ENCODE measurements at places on chromosomes 7 and 10.

GRCh38 chr10:48640326-48640725 is 35.5 kb upstream of the ARHGAP22 start:
- no peak for DNase-seq

DNA sequence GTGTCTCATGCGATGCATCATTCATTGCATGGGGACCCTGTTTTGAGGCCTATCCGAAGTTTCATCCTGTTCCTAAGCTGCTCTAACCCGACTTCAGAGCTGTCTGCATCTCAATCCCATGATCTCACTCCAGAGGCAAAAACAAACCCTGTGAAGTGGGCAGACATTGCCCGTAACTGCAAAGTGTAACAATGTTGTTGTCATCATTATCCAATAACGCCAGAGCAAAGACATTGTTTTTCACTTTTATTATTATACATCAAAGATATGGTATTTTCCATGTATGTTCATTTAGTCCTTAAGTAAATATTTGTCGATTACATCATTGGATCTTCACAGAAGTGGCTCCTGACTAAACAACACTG is 246.7 kb downstream of the KLF6 start:
- DNase-seq, result no peak

DNA sequence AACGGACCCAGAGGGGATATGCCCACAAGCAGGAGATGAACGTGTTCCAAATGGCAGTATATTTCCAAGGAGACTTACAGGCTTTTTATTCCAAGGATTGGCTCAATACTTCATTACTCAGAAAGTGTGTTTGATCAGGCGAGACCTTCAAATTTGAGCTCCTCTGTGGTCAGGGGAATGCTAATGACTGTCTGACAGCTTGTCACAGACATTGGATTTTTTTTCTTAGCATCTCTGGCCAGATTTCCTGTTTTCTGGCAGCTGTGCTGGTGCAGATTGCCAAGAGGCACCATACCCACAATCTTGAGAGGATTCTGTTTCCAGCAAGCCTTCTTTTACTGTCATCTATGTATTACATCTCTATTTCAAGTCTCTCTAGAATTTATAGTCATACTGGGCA is 93.8 kb downstream of the C1GALT1 start:
- DNase-seq, result no peak

- DNase-seq, result no peak
Observed at GRCh38 chr7:11760372-11760771, 71.6 kb downstream of the THSD7A start.

DNA sequence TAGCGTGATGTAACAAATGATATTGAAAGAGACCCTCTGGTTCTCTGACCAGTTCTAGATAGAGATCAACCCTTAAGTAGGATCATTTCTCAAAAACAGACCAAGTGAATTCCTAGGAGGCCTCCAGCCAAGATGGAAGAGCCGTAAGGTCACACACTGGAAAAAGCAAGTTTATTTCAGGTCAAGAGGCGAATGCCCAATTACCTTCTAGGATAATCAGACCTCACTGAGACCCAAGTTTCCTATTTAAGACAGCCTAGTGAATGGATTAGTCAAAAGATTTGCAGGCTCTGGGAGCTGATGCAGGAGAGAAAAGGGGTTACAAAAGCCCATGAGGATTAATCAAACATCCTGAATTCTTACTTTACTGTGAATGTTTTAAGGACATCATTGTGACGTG is 486.1 kb upstream of the NRP1 start:
- DNase-seq, result no peak

DNA sequence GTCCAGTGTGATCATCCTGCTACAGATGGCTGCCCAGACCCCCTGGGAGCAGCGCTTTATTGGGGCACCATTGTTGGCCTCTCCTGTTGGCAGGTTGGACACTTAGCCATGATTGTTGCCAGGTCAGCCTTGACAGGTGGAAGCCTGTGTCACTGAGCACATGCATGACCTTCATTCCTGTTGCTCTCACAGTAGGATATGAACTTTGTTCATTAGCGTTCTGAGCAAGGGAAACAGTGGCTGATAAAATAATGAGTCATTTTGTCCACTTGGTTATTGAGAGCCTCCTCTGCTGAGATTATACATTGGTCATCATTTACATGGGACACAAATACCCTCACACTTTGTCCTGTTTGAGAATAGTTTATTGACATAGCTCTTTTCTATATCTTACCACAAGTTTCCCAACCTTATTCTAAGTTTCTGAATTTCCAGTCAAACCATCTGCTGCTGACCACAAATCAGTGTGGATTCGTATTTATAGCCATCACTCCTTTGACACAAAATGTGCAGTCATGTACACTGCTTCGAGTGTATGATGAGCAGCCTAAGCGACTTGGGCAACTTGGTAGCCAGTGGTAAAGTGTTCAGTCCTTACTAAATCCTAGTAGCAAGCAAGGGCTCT is 102.6 kb downstream of the TPST1 start:
- DNase-seq, result no peak

DNA sequence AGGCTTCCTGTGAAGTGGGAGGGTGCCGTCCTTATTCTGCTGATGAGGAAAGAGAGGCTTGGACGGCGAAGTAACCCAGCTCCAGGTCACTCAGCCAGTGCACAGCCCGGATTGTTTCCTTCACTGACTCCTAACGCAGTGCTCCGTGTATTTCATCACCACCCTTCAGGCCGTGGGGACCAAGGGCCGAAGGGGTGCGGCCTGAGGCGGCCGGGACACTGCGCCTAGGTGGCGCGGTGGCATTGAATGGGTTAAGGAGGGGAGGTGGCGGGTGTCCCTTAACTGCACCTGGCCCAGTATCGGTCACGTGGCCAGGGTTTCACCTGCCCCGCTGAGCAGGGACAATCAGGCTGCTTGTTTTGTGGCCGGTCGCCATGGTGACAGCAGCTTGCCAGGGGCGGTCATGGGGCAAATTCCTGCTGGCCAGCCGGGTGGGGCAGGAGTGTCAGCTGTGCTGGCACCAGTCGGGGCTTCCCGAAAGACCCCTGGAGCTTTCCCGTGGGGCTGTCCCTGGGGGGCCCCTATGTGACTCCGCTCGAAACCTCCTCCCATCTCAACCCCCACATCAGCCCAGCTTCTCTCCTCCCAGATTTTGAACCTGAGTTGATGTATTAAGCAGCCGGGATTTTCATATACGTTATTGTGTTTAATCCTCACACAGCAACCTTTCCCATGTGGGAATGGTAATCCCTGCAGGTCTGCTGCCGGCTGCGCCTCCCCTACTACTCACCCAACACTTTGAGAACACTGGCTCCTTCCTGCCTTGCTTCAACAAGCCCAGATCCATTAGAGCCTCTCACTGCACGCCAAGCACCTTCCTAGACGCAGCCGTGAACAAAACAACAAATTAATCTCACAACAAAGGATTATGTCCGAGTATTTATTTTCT is 4.4 kb upstream of the ABHD11 start:
- DNase-seq, result peak; percentile 27

GRCh38 chr7:121913947-121914675 is 41.1 kb downstream of the PTPRZ1 start:
- no peak for DNase-seq

DNA sequence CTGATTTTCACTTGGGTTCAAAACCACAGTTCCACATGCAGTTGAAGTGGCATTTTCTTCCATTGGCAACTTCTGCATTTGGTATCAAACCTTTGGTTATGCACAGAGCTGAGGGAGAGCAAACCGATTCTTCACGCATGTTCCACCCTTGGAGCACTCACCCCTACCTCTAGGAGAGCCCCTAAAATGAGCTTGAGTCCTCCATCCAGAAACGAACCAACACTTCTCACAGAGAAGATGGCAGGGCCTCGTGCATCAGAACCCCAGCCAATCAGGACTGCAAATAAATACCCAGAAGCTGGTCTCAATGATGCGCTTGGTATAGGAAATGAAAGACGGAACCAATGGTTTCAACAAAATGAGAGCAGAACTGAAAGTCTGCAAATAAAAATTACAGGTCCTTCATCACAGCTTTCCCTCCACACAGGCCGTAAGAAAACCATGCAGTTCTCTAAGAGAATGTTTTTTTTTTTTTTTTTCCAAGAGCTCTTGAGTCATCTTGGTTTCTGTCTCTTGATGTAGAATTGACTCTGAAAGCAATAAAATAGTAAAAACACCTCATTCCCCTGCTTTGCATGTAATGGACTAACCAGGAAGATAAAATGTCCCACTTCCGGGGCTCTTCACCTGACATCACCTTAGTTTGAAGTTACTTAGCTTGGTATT is 23.9 kb downstream of the KLF6 start:
- no peak for DNase-seq

- DNase-seq, result no peak
Observed at GRCh38 chr10:93039721-93040120, 20.9 kb upstream of the CYP26C1 start.

DNA sequence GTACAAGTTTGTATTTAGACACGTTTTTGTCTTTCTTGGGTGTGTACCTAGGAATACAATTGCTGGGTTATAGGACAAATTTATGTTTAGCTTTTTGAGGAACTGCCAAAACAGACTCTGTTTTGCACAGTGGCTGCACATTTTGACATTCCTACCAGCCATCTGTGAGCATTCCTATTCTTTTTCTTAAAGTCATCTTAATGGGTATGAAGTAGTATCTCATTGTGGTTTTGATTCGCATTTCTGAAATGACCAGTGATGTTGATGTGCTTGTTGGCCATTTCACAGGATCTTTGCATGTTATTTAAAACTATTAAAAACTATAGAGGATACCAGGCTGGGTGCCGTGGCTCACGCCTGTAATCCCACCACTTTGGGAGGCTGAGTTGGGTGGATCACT is 32.6 kb upstream of the IL15RA start:
- DNase-seq, result no peak

- no peak for DNase-seq
Observed at GRCh38 chr7:47636433-47637175, 54.7 kb upstream of the TNS3 start.

- no peak for DNase-seq
Observed at GRCh38 chr7:28170701-28171100, 9.9 kb downstream of the JAZF1 start.

GRCh38 chr7:151758622-151759540 is 118.0 kb downstream of the PRKAG2 start:
- no peak for DNase-seq

GRCh38 chr7:141178486-141179135 is 104.7 kb downstream of the TMEM178B start:
- DNase-seq, result no peak

DNA sequence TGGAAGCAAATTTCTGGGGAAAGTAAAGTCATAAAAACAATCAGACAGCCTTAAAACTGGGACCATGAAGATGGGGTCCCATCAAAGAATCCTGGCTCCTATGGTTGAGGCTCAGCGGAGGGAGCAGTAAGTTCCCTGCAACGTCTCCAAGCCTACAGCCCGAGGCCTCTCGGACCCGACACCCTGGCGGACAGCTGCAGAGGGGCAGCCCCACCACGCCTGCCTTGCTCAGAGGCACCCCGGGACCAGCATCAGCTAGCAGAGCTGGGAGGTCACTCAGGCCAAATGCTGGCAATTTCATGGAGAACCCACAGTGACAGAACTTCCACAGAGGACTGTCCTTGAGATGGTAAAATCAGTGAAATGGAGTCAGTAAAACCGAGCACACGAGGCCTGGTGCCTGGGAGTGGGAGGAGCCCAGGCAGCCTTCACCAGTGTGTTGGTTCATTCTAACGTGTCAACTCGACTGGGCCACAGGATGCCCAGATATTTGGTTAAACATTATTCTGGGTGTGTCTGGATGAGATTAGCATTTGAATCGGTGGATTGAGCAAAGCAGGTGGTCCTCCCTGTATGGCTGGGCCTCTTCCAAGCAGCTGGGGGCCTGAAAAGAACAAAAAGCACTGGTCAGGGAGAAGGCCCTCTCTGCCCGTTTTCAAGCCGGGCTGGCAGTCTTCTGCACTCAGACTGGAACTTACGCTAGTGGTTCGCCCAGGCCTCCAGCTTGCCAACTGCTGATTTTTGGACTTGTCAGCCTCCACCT is 96.2 kb upstream of the INSIG1 start:
- no peak for DNase-seq

GRCh38 chr10:28663576-28664368 is 13.5 kb upstream of the BAMBI start:
- DNase-seq, result peak; percentile 81

DNA sequence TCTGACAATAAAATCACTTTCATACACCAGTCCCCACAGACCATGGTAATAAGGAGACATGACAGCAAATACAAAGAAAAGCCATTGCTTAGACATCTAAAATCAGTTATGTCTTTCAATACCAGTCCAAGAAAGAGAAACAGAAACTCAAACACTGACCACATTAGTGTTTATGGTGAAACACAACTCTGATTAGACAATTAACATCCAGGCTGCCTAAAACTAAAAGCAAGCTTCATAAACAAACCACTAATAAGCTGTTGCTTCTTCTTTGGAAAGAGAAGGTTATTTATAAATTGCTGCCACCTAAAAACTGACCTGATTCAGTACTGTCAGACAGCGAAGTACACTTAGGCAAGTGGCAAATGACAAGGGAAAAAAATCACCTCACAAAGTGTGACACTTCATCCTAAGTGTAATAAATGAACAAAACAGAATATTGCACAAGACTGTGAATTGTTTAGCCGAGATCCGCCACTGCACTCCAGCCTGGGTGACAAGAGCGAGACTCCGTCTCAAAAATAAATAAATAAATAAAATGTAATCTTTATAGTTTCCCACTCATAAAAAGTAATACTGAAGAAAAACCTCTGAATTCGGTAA is 277.4 kb downstream of the PARD3 start:
- no peak for DNase-seq

GRCh38 chr10:11437391-11438142 is 173.9 kb downstream of the USP6NL start:
- DNase-seq, result no peak

- peak; percentile 40 for DNase-seq
Observed at GRCh38 chr10:116888380-116889055, 39.2 kb downstream of the ENO4 start.

DNA sequence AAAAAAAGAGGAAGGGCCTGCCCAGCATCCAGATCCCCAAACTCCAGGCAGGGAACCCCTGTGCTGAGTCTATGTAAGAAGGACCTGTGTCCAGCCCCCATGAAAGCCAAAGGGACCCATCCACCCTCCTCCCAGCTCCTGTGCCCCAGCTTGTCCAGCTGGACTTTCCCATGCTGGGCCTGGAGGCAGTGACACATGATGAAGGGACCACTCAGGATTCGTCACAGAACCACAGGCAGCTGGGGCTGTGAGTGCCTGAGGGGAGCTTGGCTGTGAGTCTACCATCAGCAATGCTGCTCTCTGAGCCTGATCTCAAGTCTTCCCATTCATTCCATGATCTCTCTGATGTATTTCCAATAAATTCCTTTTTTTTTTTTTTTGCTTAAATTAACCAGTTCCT is 36.2 kb upstream of the MNX1 start:
- no peak for DNase-seq

- DNase-seq, result no peak
Observed at GRCh38 chr7:101068401-101068800, 16.9 kb upstream of the TRIM56 start.

DNA sequence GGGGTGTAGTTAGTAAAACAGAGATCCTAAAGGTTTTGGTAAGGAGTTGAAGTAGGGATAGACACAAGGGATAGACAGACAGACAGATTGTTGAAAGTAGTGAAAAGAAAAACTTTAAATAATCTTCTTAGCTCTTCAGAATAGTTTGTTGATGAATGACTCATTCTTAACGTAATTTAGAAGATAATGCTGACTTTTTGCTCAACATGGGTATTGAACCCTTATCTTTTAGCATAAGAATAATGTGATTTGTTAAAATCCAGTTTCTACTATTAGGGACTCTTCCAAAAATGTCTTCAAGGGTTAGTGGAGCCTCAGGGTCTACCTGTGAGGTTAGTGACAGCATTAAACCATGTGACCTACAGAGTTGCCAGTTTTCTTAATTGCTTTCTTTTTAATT is 411.2 kb downstream of the ETV1 start:
- no peak for DNase-seq

Measured in uterus (tissue), 4 donors.